ENCODE measurements at places on chromosomes 7 and 10. TPM values are rescaled to one million over a fixed set of nuclear protein-coding genes. Genes with fewer than 3 reads are reported as not detected.
A peak's percentile ranks its signal among the peaks of the same experiment; 100 is the strongest.

Gene ACBD7
- total RNA-seq, result 10.7 TPM

Gene TWNK
- total RNA-seq, result 13.3 TPM

DNA sequence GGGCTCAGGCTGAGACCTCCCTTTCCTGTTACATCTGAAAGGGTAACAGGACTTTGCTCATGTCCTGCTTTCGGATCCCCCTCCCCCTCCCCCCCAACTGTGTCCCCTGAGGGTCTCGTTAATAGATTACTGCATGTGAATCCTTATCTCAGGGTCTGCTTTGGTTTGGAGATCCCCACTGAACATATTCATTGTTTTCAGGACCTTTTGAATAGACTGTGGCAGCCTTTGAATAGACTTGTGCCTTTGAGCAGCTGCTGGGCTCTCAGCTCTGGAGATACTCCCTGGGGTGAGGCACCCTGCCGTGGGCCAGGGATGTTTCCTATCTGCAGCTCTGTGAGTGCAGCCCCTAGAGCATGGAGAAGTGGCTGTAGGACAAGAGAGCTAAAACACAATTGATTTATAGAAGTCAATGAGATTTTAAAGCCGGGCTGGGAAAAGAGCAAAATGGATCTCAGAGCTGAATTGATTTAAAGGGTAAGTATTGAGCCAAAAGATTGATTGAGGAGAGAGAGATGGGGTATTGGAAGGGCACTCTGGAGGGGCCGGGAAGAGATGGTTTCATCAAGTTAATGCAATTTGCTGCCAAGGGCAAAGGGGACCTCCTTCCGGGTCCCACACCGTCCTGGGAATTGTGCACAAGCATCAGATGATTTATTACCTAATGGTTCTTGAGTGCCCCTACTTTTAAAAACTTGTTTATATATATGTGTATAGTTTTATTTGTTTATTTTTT lies 9.9 kb downstream of the ARHGAP22 start:
- H3K27ac ChIP-seq, result no peak overlapping the region
- no peak for DNase-seq
- peaks cover 38% of the 10 kb centered on the region for H3K4me1 ChIP-seq
- H3K36me3 ChIP-seq, result no peaks in the 10 kb centered on the region
- H3K4me3 ChIP-seq, result peak overlapping the region; percentile 1
- H3K27me3 ChIP-seq, result peaks cover 4% of the 10 kb centered on the region

DNA sequence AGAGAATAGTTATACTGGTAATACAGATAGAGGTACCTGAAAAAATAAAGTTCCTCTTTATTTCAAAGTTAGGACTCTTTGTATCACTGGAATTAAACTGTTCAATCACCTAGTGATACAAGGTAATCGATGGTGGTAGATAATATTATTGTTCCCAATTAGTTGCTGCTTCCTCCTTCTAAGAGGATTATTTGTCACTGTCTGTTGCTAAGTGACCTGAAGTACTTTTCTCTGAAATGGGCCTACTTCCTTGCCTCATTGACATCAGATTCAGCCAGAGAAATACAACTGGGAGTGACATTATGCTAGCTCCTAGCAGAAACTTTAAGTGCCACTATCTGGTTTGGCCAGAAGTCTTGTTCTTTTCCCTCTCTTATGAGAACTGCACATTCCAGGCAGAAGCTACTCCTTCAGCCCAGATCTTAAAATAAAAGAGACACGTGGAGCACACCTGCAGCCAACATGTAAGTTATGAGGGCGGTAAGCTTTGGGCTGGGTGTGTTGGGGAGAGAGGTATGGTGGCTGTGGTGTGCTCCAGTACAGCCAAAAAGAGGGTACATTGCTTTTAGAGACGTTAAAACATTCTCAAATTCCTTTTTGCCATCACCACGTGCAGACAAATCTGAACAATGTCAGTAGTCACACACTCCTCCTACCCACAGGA lies 54.8 kb downstream of the MINDY3 start:
- DNase-seq, result no peak
- H3K4me3 ChIP-seq, result no peak overlapping the region
- H3K36me3 ChIP-seq, result peaks cover 6% of the 10 kb centered on the region
- H3K27me3 ChIP-seq, result no peaks in the 10 kb centered on the region

DNA sequence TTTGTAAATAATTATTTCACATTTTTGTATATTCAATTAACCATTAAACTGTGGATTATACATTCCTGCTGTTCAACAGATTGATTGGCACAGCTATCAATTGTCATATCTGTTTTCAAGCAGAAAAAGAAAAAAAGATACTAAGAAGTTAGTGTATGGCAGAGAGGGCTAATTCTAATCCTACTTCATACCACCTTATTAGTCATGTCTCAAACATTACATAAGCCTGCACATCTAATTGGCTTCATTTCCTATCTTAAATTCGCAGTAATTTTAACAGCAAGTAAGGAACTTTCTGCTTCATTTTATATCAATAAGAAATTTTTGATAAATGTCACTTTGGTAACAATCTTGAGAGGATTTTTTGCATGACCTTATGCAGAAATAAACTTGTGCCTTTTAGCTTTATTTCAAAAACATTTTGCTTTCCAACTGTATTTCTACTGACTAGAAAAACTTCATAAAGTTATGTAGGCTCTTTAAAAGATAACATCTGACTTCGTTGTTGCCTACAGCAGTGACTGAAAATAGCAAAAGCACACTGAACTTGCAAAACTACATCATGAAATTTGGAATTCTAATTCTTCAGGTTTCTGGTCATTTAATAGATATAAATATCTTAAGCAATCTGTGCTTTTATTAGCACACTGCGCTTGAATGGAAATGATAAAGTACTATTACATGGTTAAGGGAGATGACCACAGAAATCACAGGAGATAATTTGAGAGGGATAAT lies 111.5 kb downstream of the SEMA3C start:
- H3K36me3 ChIP-seq, result peaks cover 35% of the 10 kb centered on the region
- DNase-seq, result no peak
- H3K27me3 ChIP-seq, result no peaks in the 10 kb centered on the region
- no peak overlapping the region for H3K27ac ChIP-seq

- peak overlapping the region; percentile 7 for H3K27ac ChIP-seq
- no peaks in the 10 kb centered on the region for H3K27me3 ChIP-seq
- no peaks in the 10 kb centered on the region for H3K36me3 ChIP-seq
These were observed 339.7 kb downstream of the PTPRN2 start for GRCh38 chr7:158247758-158248487.

Gene ZC3HAV1
- total RNA-seq, result 41.2 TPM

- H3K27me3 ChIP-seq, result no peaks in the 10 kb centered on the region
- peaks cover 10% of the 10 kb centered on the region for H3K4me1 ChIP-seq
- peak overlapping the region; percentile 34 for H3K27ac ChIP-seq
- no peak for DNase-seq
These were observed 108.7 kb downstream of the NRBF2 start for GRCh38 chr10:63241841-63242281.

All from progenitor cell of endocrine pancreas (in vitro differentiated cells).